Ovary (tissue), 10 donors: ENCODE measurements at places on chromosomes 5 and 9. TPM values are rescaled to one million over a fixed set of nuclear protein-coding genes. Genes with fewer than 3 reads are reported as not detected.

SPTAN1 gene
- 240 TPM for total RNA-seq

OLFM1 gene
- 32.1 TPM for total RNA-seq

DNA sequence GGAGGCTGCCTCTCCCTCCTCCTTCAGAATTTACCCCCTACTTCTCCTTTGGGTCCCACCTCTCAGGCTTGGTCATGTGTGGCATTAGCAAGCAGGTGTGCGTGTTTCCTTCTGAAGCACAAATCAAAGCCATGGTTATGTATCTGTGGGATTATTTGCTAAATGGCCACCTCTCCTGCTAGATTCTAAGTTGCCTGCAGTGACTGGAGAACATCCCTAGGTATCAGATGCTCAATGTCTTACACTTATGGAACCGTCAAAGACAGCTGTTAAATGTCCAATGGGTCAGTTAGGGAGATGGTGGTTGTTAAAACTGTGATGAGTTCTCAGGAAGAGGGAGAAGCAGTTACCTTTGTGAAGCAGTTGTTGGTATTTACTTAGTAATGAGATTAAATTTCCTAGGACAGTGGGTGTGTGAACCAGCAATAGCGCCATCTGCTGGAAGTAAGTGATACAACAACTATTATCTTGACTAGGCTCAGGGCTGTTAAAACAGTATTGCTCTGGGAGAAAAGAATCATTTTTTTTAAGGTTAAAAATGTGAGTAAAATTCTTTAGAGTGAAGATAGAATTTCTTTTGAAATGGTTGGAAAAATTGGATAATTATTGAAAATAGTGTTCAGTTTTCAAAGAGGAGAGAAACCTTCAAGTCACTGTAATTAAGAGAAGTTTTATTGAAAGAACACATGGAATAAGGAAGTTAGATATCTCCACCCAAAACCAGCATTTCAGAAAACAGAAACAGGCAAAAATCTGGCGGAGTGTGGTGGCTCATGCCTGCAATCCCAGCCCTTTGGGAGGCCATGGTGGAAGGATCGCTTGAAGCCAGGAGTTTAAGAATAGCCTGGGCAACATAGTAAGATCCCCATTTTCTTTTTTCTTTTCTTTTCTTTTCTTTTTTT lies 71.3 kb downstream of the TMC1 start:
- DNase-seq: no peak

DNA sequence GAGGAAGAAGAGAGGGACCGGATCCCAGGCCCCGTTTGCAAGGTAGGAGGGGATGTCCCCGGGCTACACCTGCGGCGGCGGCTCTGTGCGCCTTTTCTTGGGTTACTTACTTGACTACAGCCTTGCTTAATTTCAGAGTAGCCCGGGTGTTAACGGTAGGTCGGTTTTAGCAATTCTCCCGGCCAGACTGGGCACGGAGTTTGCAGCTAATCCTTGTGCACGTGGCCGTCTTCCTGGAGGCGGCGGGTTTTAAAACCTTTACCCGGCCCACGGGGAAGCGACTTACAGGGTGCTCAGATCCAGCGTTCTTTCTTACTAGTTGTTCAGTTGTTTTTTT lies 313 bp downstream of the BRIX1 start:
- DNase-seq: no peak

DNA sequence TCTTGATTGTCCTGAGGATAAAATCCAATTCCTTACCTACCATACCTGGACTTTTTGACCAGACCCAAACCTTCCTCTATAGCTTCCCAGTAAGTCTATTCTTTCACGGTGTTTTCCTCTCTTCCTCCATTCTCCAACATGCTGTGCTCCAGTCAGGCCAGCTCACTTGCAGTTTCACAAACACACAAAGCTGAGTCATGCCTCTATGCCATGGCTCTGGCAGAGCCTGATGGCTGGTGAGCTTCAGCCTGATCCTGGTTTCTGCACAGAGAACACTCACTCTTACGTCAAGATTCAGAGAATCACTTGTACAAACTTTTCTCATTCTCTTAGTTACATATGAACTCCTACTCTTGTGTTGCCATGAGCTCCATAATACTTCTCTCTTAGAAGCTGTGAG lies 27.7 kb upstream of the PAX5 start:
- DNase-seq: no peak

- no peak for DNase-seq
Observed at GRCh38 chr9:91858213-91859030, 91.6 kb downstream of the ROR2 start.

- no peak for DNase-seq
Observed at GRCh38 chr9:101592788-101593187, 2.0 kb downstream of the PPP3R2 start.

GRCh38 chr9:86718388-86719049 lies 228.8 kb downstream of the GAS1 start:
- no peak for DNase-seq

GRCh38 chr5:137506296-137506695 lies 7.2 kb upstream of the SPOCK1 start:
- no peak for DNase-seq

GRCh38 chr5:122965111-122965510 lies 71.4 kb downstream of the PPIC start:
- DNase-seq: no peak

MAMDC4 gene
- total RNA-seq: 2.5 TPM

F2R gene
- 4.9 TPM for total RNA-seq

DNA sequence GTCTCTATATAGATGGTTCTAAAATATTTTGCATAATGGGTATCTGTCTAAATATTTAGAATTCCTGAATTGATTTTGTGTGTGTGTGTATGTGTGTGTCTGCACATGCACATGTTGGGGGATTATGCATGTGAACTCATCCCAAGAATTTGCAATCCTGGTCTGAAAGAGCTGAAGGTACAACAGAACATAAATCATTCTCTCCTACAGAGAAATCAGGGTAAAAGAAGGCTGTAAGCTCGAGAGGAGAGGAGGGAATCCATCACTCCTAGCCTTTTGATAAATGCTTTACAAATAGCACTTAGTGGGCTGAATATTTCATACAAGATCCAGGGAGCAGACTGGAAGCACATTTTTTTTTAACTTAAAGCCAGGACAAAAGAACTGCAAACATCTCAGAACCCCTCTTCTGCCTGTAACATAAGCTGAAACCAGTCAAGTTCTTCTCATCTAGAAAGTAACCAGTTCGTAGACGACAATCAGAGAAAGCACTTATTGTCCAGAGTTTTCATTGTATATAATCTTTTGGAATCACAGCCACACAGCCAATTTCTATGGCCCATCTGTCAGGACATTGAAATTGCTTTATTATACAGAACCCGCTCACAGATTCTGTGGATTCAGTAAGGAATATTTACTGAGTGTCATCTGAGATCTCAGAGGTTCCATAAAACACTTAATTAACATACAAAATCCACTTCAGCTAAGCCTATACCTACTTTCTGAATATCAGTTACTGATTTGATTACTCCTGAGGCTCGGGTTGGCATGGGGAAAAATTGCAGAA lies 541.4 kb upstream of the ZNF462 start:
- no peak for DNase-seq

DNA sequence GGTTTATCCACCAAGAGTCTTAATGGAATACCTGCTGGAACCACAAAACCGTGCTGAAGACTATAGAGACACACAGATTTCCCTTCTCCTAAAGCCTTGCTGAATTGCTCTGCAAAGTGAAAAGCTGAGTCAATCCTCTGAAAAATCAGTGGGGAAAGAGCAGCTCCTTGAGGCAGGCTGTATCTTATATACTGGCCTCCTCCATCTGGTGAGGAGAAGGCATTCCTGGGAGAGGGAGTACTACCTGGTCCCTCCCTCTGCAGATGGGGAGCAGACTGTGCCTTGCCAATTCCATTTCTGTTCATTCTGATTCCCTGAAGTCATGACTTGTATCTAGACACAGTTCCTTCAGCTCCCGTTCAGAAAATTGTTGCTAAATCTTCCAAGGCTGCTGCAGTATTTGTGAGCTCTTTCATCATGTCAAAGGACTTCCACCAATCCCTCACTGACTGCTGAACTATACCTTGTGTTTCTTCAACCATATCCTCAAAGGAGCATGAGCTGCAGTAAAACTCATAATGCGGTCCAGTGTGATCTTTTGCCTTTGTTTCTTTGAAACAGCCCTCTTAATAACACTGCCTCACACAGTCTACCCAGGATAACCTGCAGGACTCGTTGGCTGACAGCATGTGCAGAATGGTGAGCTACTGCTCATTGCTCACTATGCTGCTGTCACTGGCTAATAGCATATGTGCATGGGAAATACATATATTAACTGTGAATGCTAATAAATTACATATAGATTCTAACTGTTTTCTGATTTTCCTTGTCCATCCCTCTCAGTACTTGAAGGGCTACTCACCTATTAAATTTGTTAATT lies 84.5 kb downstream of the FOXD1 start:
- DNase-seq: no peak

TLX3 gene
- not detected for total RNA-seq

GRCh38 chr5:133859073-133859472 lies 109.4 kb downstream of the C5orf15 start:
- DNase-seq: no peak

DNA sequence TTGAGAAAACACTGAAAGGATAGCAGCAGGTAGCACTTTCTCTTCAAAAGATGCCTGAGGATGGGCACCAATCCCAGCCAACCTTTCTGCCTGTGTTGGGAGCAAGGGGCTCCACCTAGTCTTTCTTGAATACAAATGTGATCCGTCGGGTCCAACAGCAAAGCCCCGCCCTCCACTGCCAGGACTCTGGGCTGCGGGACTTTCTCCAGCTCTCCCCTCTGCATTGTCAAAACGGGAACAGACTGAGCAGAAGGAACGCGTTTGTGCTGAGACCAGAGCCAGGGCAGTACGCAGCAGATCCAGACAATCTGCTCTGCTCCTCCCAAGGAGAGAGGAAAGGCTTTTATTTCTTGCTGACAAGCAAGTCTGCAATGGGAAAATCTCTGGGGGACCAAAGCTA lies 139.7 kb downstream of the SEC61B start:
- no peak for DNase-seq

DNA sequence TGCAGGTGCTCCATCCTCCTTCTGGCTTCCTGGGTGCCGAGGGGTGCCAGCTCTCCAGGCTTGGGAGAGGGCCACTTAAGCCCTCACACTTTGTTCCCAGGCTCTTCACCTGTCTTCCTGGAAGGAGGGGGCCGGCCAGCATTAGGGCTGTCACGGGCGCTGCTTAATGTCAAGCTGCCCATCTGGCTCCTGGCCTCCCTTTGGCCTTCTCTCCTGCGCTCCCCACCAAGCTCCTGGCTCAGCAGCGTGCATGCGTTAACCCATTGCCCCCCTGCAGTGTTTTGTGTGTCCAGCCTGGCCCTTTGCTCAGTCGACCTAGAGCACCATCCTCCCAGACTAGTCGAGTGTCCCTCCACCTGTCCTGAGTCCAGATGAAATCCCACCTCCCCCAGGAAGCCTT lies 21.3 kb downstream of the NTNG2 start:
- no peak for DNase-seq

DNA sequence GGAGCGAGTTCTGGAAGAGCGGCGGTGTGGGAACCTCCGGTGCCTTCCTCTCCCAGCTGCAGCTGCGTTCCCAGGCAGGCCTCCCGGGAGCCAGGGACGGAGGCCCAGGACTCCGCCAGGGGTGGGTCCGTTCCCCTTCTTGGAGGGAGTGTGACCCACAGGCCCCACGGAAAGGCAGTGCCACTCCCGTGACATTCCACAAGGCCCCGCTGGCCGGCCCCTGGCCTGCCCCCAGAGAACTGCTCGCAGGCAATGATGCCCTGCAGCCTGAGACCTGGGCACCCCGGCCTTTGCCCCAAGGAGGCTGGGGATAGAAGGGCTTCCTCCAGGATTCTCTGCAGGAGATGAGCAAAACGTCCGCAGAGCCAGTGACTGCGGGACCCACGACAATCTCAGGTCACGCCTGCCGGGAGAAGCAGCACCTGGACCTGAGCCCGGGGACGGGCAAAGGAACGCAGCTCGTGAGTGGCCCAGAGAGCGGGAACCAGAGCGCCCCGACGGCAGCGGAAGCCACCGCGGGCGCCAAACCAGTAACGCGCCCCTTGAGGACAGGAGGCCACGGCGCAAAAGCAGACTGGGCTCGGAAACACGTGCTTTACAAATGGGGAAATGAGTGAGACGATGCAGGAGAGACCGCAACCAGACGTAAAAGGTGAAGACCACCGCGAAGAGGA lies 9.3 kb downstream of the OBP2B start:
- DNase-seq: peak; percentile 45

GRCh38 chr5:157610990-157611389 lies 35.4 kb upstream of the ADAM19 start:
- no peak for DNase-seq

DNA sequence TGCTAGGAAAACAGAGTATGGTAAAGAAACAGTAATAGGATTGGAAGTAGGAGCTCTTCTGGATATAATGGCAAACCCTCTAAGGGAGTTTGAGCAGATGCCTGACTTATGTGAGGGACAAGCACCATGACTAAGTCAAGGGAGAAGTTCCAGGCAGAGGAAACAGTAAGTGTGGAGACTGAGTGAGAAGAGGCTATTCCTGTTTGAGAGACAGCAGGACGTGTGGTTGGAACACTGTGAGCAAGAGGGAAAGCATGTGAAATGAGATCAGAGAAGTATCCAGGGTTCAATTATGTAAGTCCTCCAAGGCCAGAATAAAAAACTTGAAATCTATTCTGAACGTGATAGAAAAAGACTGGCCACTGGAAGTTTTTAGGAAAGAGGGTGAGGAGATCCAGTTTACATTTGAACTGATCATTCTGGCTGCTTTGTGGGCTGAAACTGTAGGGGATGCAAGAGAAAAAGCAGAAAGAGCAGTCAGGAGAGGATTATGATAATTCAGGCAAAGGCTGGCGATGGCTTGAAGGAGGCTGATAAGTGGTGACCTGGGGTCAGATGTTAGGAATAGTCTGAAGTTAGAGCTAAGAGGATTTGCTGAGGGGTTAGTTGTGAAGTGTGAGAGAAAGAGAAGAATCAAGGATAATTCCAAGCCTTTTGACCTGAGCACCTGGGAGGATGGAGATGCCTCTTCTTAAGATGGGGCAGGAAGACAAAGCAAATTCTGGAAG lies 19.2 kb downstream of the DMAC1 start:
- no peak for DNase-seq

DNA sequence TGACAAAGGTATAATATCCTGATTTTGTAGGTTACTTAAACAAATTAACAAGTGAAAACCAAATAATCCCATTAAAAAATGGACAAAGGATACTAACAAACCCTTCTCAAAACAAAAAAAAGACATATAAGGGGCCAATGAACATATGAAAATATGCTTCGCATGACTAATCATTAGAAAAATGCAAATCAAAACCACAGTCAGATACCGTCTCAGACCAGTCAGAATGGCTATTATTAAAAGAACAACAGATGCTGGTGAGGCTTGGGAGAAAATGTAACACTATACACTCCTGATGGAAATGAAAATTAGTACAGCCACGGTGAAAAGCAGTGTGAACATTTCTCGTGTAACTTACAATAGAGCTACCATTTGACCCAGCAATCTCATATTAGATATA lies 1542.2 kb upstream of the CDH9 start:
- DNase-seq: no peak

PCDHA9 gene
- 0.50 TPM for total RNA-seq

DNA sequence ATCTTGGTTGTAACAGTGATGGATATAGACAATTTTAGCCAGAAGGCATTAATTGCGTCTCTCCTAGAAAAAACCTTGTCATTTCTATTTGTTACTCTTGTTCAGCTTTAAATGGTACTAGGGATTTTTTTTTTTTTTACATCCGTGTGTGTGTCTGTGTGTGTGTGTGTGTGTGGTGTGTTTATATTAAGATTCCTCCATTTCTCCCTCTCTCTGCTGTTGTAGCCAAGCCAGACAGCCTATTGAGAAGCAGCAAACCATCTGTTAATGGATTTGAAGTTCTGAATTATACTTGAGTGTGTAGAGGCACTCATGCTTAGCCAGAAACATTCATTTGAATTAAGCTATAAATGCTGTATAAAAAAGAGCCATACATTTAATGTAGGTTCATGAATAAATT lies 72.3 kb downstream of the SLF1 start:
- no peak for DNase-seq
